Type B pancreatic cell (in vitro differentiated cells): ENCODE measurements at places on chromosomes 11 and 22. TPM values are rescaled to one million over a fixed set of nuclear protein-coding genes. Genes with fewer than 3 reads are reported as not detected.

DNA sequence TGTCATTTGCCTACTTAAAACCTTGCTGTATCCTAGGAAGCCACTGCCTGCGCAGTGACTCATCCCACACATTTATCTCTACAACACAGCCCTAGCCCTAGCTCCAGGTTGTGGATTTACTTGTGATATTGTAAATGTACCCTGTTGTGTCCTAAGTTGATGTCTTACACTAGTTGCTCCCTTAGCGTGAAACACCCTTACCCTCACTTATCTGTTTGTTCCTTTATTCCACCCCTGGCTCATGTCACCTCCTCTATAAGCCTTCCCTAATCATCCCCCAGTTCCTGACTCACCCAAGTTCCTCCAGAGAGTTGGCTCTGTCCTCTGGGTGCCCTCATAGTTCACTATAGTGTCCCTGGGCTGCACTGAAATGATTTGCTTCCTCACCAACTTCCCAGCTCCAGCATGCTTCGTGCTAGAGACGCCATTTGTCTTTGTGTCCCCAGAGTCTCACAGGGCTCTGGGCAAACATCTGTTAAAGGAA, 431.8 kb upstream of the FAT3 start:
- no peak for DNase-seq

DNA sequence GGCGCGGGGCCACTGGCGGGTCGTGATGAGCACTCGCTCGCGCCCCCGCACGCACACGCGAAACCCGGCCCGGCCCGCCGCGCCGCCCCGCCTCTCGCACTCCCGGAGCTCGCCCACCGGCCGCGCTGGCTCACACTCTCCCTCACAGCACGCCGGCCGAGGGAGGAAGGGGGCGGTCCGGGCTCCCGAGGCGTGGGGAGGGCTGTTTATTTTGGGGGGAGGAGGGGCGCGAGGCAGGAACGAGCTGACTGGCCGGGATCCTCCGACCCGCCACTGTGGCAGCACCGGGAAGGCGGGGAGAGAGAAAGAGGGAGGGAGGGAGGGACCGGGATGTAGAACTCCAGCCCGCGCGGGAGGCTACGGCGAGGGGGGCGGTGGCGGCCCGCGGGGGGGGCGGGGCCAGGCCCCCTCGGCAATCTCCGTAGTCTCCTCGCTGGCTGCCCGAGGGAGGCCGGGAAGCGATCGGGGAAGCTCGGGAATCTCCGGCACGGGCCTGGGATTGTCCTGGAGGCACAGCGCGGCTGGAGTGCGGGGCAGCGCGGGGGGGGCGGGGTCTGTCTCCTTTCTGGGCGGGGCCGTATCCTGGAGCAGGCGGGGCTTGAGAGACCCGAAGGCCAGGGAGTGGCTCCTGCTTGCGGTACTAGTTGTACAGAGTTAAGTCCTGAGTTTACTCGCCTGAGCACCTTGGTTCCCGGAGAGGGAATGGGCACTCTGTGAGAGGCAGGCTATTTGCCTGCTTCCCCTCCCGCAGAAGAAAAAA, at the start of gene RBFOX2:
Gene RBFOX2, minus strand, starts transcription at position 179 of the 760 bp plus-strand sequence. CDS start 399 bp downstream, outside the sequence.
- DNase-seq, result peak; percentile 99

GRCh38 chr22:45511847-45512261, 9.2 kb downstream of the FBLN1 start:
- no peak for DNase-seq

DNA sequence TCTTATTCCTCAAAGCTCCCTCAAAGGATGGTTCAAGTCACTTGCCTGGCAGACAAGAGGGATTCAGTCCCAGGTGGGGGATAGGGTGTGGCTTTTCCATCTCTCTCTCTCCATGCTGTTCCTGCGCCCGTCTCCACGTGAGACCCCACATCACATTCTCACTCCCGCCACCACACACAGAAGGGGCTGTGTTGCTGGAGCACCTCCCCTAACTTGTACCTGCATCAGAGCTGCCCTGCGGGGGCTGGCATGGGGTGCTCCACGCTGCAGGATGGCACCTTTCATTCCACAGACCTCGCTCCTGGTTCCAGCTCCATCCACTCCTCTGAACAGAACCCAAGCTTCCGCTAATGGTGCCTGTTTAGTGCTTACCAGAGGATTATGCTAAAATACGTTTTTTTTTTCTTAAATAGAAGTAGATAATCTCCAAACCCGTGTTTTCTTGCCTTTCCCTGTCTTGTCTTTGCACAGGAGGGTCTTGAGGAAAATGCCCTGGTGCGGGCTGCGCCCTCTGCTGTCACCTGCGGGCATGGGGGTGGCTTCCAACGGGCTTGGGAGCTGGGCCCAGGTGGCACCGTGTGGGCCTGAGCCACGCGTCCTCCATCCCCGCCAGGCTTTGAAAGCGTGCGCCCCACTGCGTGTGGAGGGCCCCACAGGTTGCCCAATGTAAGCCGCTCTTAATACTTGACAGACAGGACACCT, 985.6 kb downstream of the BRD1 start:
- no peak for DNase-seq

DNA sequence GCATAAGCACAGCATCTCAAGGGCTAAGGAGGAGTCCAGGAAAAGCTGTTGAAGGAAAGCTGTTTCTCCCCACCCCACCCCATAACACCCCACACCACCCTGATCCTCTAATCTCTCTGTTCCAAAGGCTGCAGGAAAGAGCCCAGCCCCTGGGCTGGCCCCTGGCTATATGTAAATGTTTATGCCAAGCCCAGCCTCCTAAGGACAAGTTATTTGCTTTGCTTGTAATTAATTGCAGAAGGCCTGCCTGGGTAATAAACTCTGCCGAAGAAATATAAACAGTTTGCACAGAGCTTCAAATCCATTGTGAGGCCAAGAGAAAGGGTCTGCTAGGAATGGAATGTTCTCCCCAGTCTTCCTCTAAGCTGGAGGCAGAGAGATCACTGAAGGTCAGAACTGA, 21.2 kb downstream of the ARRB1 start:
- no peak for DNase-seq

GRCh38 chr11:65895482-65895981, 4.7 kb downstream of the FOSL1 start:
- no peak for DNase-seq

GRCh38 chr22:44934454-44934735, 75.4 kb downstream of the PHF21B start:
- DNase-seq, result no peak

The SGSM1 gene
- 3.7 and 5.1 TPM in 2 replicates for total RNA-seq

The POLD3 gene
- 19.9 and 32.9 TPM in 2 replicates for total RNA-seq

The B3GAT1 gene
- total RNA-seq, result 3.5 and 4.8 TPM in 2 replicates

The ELMOD1 gene
- 4.0 and 7.6 TPM in 2 replicates for total RNA-seq

The FAM118A gene
- total RNA-seq, result 89.7 and 121 TPM in 2 replicates

The CSF2RB gene
- total RNA-seq, result 0.72 and 1.6 TPM in 2 replicates
